ENCODE measurements at places on chromosomes 1 and 21. TPM values are rescaled to one million over a fixed set of nuclear protein-coding genes. Genes with fewer than 3 reads are reported as not detected.

- no peak overlapping the region for H3K4me3 ChIP-seq
- DNase-seq, result no peak
- H3K4me1 ChIP-seq, result no peaks in the 10 kb centered on the region
- H3K36me3 ChIP-seq, result no peaks in the 10 kb centered on the region
Measured at GRCh38 chr1:39016604-39017171, 9.5 kb upstream of the NDUFS5 start.

GRCh38 chr1:21468599-21468998 lies 28.7 kb downstream of the NBPF3 start:
- DNase-seq, result no peak
- no peak overlapping the region for H3K27ac ChIP-seq
- no peaks in the 10 kb centered on the region for H3K4me1 ChIP-seq

SYDE2 gene
- 5.9 TPM for total RNA-seq

DNA sequence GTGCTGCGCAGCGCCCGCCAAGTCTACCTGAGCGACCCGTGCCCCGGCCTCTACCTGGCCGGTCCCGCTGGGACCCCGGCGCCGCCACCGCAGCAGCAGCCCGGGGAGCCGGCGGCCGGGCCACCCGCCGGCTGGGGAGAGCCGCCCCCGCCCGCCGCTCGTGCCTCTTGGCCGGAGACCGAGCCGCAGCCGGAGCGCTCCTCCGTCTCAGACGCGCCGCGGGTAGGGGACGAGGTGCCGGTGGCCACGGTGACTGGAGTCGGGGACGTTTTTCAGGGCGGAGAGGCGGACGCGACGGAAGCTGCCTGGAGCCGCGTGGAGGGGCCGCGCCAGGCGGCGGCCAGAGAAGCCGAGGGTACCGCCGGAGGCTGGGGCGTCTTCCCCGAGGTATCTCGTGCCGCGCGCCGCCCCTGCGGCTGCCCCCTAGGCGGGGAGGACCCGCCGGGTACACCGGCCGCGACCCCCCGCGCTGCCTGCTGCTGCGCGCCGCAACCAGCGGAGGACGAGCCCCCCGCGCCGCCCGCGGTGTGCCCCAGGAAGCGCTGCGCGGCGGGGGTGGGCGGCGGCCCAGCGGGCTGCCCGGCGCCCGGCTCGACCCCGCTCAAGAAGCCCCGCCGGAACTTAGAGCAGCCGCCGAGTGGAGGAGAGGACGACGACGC lies 646 bp downstream of the IER5 start:
- DNase-seq, result peak; percentile 45
- peak overlapping the region; percentile 93 for H3K27ac ChIP-seq
- peak overlapping the region; percentile 34 for H3K4me3 ChIP-seq
- H3K4me1 ChIP-seq, result peaks cover 24% of the 10 kb centered on the region

GRCh38 chr1:110787328-110788071 lies 85.4 kb upstream of the CD53 start:
- no peak overlapping the region for H3K27ac ChIP-seq
- no peaks in the 10 kb centered on the region for H3K4me1 ChIP-seq
- no peak overlapping the region for H3K4me3 ChIP-seq
- no peaks in the 10 kb centered on the region for H3K36me3 ChIP-seq
- no peak for DNase-seq
- peaks cover 9% of the 10 kb centered on the region for H3K27me3 ChIP-seq

CD160 gene
- total RNA-seq, result not detected

DNA sequence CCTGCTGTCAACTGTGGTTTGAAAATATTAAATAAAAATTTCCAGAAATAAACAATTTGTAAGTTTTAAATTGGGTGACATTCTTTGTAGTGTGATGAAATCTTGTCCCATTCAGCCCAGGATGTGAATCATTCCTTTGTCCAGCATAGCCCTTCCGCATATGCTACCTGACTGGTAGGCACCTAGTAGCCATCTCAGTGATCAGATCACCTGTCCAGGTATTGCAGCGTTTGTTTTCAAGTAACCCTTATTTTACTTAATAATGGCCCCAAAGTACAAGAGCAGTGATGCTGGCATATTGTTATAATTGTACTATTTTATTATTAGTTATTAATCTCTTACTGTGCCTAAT lies 351.6 kb upstream of the B3GALT2 start:
- H3K4me1 ChIP-seq, result no peaks in the 10 kb centered on the region
- no peak for DNase-seq
- no peaks in the 10 kb centered on the region for H3K36me3 ChIP-seq
- no peak overlapping the region for H3K27ac ChIP-seq
- no peaks in the 10 kb centered on the region for H3K27me3 ChIP-seq

DNA sequence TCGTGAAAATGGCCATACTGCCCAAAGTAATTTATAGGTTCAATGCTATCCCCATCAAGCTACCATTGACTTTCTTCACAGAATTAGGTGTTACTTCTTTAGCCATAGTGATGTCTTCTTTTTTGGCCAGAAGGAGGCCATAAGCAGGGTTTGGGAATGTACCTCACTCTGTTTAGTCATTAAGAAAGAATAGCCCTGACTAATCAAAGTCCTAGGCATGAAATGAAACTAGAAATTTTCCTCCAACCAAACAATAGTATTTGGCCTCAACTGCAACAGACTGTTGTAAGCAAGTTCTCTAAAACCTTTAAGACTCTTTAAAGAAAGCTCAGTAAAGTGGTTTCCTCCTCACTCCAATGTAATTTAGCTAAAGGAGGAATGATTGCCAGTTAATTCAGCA lies 163.9 kb downstream of the AKT3 start:
- no peaks in the 10 kb centered on the region for H3K36me3 ChIP-seq
- no peaks in the 10 kb centered on the region for H3K27me3 ChIP-seq
- no peaks in the 10 kb centered on the region for H3K4me1 ChIP-seq
- H3K27ac ChIP-seq, result no peak overlapping the region
- DNase-seq, result no peak
- H3K4me3 ChIP-seq, result no peak overlapping the region
